Pulmonary artery endothelial cell (primary cell): ENCODE measurements at places on chromosomes 2 and 18.

DNA sequence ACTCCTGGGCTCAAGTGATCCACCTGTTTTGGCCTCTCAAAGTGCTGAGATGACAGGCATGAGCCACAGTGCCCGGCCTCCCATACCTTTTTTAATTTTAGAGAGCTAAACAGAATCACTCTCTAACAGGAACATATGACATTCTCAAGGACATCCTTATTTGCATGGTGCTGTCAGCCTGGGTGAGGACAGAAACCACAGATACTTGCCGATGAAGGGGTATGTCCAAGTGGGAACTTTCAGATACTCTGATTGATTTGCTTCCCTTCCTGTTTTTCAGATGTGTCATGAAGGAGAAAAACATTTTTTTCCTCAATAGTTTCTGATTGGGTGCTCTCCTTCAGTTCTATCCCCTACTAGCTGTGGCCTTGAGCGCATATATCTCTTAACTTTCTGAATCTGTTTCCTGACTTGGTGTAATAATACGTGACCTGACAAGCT, 49.6 kb downstream of the MYO3B start:
- no peak for DNase-seq

DNA sequence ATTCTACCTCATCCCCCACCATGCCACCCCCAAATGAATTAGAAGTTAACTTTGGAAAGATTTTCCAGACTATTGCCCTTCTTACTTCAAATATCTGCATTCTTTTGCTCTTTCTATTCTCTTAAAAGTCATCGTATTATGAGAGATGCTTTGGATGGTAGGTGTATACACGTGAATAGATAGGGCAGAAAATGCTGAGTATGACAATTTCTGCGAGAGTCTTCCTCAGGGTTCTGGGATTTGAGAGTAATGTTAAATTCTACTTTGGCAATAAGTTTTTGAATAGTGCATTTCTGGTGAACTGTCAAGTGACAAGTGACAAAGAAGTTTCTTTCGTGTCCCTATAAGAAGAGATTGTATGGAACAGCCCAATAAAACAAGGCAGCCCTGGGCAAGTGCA, 137.6 kb upstream of the DSEL start:
- no peak for DNase-seq

DNA sequence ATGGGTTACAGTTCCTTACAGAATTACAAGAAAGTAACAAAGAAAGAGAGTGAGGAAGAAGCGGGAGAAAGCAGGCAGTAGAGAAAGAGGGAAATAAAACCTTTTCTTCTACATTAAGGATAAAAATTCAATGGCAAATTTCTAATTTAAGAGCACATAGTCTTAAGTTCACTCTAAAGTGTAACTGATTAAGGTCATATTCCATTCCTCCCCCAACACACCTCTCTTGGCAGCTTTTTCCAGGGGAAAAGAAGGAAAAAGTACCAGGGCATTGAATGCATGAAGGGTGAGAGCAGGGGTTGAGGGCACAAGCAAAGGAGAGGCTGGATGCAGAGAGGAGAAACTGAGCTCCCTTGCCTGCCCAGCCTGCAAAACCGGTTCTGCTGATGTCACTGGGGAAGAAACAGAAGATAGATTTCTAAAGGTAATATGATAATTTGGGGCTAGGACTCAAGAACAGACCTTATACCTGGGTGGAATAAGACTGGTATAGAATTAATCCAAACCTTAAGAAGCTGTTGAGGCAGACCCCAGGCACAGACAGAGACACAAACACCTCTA, 4.6 kb downstream of the ACMSD start:
- DNase-seq = no peak

DNA sequence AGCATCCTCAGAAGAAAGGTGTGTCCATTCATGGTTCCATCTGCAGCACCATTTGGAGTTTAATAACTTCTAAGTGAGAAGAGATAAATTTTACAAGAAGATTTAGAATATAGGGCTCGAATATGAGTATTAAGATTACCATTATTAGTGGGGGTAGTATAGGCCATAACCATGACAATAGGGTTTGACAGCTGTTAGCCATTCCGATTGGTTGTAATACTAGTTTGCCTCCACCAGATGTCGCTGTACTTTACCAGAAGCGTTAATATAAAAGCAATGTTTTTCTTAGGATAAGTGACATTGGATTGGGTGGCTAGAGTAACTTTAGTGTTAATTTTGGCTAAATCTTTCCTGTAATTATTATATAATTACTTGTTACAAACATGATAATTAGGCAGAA, 107.5 kb upstream of the SRD5A2 start:
- DNase-seq = no peak

GRCh38 chr2:112465382-112465781, 16.6 kb upstream of the TTL start:
- DNase-seq = no peak

GRCh38 chr2:111239107-111239506, 118.4 kb downstream of the BCL2L11 start:
- DNase-seq = no peak

GRCh38 chr2:54471221-54471711, 15.1 kb downstream of the SPTBN1 start:
- peak; percentile 29 for DNase-seq

- DNase-seq = no peak
Measured at GRCh38 chr2:10266133-10266620, 36.5 kb upstream of the HPCAL1 start.

GRCh38 chr2:184444217-184444616, 154.1 kb upstream of the ZNF804A start:
- DNase-seq = no peak

- no peak for DNase-seq
Measured at GRCh38 chr2:3105814-3106569, 271.6 kb downstream of the EIPR1 start.

- no peak for DNase-seq
Measured at GRCh38 chr2:181185421-181185820, 205.0 kb downstream of the UBE2E3 start.

DNA sequence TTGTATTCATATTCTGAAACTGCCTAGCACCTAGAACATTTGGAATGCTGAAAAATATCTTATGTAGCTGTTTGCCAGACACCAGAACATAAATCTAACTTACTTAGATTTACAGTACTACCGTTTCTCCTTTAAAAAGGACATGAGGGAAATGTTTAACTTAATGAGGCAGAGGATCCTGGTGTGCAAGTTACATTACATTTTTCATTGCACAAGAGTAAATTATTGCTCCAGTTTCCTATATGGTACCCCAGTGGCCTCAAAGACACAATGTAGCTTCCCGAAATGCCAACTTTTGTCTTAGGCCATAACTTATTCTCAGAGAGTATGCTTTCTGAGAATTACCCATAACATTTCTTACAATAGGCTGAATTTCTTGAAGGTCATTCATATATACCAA, 105.5 kb upstream of the DTNA start:
- no peak for DNase-seq

DNA sequence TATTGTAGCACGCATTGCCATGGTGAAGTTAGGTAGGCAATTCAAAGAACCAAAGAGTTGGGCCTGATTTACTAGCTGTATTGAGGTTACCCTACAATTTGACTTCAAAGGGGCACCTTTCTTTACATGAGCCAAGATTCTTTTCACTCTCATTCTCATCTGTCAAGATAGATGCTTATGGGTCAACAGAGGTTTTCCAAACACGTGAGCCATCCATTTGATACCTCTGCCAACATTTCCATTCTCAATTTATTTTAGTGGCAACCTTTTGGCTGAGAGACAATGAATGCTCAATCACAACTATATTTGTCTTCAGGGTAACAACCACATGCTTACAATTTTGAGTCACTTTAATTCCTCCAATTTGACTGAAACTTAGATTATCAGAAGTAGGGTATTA, 370.6 kb upstream of the CDH20 start:
- DNase-seq = no peak

DNA sequence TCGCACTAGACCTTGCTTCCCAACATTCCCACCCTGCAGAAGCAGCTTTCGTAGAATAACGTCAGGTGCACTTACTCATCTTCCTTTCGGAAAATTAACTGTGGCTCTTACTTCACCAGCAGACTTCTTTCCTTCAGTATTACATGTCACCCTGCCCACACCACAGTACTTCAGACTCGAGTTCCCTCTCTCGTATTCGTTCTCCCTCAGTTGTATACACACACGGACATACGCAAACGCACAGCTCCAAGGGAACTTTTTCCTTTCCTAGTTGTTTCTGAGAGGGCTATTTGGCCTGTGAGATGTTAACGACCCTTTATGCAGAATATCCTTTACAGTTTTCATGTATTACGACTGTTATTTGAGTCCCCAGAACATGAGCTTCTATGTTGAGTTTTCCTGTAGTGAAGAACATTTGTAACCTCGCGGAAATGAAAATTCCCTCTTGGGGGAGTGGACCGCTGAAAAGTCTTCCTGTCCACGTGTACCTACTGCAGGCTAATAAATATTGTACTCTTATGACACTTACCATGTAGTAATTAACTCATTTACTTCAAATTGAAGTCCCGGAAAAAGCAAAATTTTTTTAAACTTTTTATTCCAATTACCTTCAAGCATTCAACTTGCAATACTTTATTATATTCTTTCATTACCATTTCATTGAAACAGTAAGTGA, 908 bp downstream of the ERLEC1 start:
- no peak for DNase-seq

DNA sequence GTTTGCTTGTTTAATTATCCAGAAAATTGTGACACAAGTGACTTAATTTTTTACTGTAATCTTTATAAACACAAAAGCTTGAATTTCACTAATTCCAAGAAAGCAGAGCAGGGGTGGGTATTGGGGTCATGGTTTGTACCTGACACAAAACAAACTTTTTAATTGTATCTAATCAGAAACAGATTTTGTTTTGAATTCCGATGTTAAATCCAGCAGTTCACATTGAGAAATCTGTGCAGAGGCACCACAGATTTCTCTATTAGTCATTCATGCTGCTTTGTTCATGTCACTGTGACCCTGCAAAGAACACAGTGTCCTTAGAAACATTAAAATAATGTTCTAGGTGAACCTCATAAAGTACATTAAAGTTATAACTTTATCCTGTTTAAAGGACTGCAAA, 443.4 kb downstream of the NYAP2 start:
- no peak for DNase-seq

GRCh38 chr2:42359965-42360483, 993 bp downstream of the COX7A2L start:
- no peak for DNase-seq

DNA sequence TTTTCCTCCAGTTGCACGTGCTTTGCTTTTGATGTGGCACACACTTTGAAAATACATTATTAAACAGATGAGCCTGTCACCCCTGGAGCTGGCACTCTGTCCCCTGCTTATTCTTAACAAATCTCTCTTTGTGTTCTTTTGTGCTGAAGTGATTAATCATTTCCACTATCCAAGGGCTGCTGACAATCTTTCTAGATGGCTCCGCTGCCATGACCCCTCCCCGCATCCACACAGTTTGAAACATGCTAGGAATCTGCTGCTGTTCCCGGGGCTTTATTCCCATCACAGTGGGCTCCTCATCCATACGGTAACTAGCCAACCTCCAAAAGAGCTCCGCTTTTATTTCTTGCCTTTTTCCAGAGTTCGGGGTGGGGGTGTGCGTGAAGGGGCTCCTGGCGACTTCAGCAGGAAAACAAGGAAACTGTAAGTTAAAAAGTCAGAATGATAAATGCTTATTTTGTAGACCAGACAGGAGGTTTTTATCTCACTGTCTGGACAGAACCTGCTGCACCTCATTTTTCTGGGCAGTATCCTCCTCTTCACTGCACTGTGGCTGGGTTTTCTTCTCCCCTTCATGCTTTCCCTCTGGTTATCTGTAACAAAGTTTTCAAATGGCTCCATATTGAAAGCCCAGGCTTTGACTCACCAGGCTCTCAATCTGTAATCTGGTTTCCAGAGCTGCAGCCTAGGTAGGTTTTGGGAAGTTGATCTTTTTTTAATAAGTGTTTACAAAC, 319.7 kb downstream of the AFF3 start:
- no peak for DNase-seq

DNA sequence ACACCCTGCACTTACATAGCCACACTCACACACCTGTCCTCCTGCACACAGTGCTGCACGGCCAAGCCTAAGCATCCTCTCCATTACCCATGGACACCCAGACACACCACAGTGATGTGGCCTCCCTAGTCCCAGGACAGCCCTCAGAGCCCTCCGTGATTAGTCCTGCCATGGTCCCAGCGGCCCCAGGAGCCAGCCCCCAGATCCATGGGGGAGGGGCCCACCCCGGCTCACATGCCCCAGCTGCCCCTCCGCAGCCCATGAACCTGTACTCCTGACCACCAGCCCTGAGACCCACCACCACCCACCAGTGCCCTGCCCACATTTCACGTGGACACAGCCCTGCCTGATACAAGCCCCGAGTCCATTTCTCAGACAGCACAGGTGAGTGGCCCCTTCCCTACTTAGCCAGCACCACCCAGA, 8.1 kb upstream of the DUSP2 start:
- no peak for DNase-seq

DNA sequence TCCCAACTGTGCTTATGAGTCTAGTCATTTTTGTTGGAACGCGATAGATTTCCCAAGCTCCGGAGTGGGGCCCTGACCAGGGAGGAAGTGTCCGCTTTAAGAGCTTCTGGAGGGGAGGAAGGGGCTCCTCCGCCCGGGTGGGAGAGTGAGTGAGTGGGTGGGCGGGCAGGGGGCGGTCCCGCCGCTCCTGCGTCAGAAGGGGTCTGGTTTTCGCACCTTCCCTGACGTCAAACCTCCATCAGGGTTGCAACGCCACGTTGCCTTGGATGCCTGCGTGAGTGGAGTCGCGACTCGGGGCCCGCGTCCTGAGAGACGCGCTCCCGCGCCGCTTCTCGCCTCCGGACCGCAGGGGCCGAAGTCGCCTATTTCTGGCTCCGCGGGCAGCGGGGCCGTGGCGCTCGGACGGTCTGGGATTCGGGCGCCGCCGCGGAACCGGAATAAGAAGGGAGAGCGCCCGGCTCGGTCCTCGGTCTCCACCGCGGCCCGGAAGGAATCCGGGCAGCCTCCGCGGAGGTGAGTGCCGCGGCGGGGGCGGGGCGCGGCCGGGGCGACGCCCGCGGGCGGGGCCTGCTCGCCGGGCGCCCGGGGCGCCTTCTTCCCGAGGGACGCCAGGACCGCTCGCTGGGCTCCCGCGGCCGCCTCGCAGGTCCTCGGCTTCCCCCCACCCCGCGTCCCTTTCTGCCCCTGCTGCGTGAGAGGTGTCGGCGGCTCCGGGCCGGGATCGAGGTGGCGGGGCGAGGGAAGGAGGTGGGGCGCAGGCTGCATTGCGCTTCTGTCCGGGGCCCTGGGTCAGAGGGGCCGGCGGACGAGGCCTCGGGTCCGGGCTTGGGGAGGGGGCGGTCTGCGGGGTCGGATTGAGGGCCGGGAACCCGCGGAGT, at the start of gene ZDBF2:
Gene ZDBF2 (plus strand): TSS at position 230 of the 878 bp plus-strand sequence. CDS start 7,187 bp downstream, outside the sequence.
- no peak for DNase-seq

- DNase-seq = no peak
Measured at GRCh38 chr2:177726931-177727348, 334.4 kb downstream of the AGPS start.
